ENCODE measurements at places on chromosomes 11 and 22. TPM values are rescaled to one million over a fixed set of nuclear protein-coding genes. Genes with fewer than 3 reads are reported as not detected.

GRCh38 chr22:46287873-46288751, 8.6 kb upstream of the GTSE1 start:
- H3K36me3 ChIP-seq: no peaks in the 10 kb centered on the region
- H3K4me1 ChIP-seq: no peaks in the 10 kb centered on the region
- H3K27me3 ChIP-seq: no peaks in the 10 kb centered on the region
- H3K4me3 ChIP-seq: no peak overlapping the region

DNA sequence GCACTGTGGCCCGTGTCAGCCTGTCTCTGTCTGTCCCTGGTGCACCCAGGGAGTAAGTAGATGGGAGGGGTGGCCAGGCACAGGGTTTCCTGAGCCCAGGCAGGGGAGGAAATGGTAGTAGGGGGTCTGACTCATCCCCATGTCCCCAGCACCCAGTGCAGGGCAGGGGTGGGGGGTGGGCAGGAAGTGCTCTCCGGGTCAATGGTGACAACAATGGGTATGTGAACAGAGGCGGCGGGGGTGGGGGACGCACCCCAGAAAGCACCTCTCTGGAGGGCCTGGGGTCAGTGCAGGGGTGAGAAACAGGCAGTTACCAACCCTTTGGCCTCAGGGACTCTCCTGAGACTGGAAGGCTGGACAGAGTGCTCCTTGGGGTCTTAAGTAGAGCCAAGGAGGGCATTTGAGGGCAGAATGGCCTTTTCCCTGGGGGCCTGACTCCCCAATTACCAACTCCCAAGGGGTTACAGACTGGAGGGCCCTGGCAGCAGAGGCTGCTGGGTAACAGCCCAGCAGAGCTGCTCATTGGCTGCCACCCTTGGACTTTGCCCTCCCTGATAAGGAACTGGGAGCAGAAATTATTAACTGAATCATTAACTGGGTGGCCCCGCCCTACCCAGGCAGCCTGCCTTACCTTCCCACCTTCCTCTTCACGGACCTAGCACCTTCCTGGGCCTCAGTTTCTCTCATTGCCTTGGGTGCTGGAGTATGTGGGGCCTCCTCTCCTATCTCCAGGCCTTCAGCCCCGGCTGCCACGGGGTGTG, 4.2 kb downstream of the MYRF start:
- H3K36me3 ChIP-seq: no peaks in the 10 kb centered on the region
- H3K4me3 ChIP-seq: no peak overlapping the region
- no peak overlapping the region for H3K27ac ChIP-seq
- no peaks in the 10 kb centered on the region for H3K27me3 ChIP-seq
- H3K4me1 ChIP-seq: peaks cover 3% of the 10 kb centered on the region
- DNase-seq: no peak

- H3K4me1 ChIP-seq: no peaks in the 10 kb centered on the region
- H3K4me3 ChIP-seq: no peak overlapping the region
- H3K27ac ChIP-seq: no peak overlapping the region
- no peak for DNase-seq
- H3K27me3 ChIP-seq: no peaks in the 10 kb centered on the region
Observed at GRCh38 chr11:33179348-33179803, 18.1 kb upstream of the CSTF3 start.

Gene XNDC1N
- total RNA-seq: 6.8 TPM

GRCh38 chr11:68135161-68135560, 14.0 kb upstream of the CHKA start:
- H3K27ac ChIP-seq: no peak overlapping the region
- no peak overlapping the region for H3K4me3 ChIP-seq
- H3K27me3 ChIP-seq: no peaks in the 10 kb centered on the region
- H3K36me3 ChIP-seq: no peaks in the 10 kb centered on the region
- DNase-seq: no peak

GRCh38 chr11:123020968-123021367, 39.3 kb upstream of the BSX start:
- no peak overlapping the region for H3K4me3 ChIP-seq
- peak; percentile 25 for DNase-seq
- peaks cover 8% of the 10 kb centered on the region for H3K27me3 ChIP-seq
- H3K4me1 ChIP-seq: no peaks in the 10 kb centered on the region
- H3K27ac ChIP-seq: no peak overlapping the region
- no peaks in the 10 kb centered on the region for H3K36me3 ChIP-seq

Gene OR51I1
- not detected for total RNA-seq

Gene WNT11
- 17.9 TPM for total RNA-seq

DNA sequence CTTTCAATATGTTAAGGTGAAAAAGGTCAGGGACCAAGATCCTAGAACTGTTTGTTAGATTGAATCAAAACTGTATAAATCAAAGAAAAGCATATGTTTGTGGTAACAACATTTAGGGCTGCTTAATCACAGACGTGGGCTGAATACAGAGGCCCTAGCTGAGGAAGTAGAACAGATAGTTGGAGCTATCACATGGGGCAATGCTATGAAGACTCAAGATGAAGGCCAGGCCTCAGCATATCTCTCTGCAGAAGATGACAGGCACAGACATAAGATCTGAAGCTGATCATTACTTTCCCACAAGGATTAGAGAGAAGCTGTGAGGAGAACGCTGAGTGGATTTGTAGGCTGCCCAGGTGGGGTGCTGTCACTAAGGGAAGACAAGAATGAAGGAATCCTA, 158.6 kb upstream of the CARD18 start:
- no peak overlapping the region for H3K4me3 ChIP-seq
- no peaks in the 10 kb centered on the region for H3K27me3 ChIP-seq
- no peak for DNase-seq

Gene OR4D5
- not detected for total RNA-seq

Gene C22orf42
- not detected for total RNA-seq

- DNase-seq: no peak
- no peaks in the 10 kb centered on the region for H3K36me3 ChIP-seq
- H3K4me3 ChIP-seq: no peak overlapping the region
- peaks cover 11% of the 10 kb centered on the region for H3K4me1 ChIP-seq
Observed at GRCh38 chr22:38839686-38840085, 4.1 kb downstream of the NPTXR start.

GRCh38 chr22:42780070-42780540, 59.4 kb upstream of the A4GALT start:
- peak; percentile 70 for DNase-seq
- H3K27ac ChIP-seq: no peak overlapping the region
- H3K4me1 ChIP-seq: no peaks in the 10 kb centered on the region
- no peaks in the 10 kb centered on the region for H3K27me3 ChIP-seq
- no peak overlapping the region for H3K4me3 ChIP-seq
- no peaks in the 10 kb centered on the region for H3K36me3 ChIP-seq

- no peak for DNase-seq
- no peaks in the 10 kb centered on the region for H3K36me3 ChIP-seq
- H3K4me1 ChIP-seq: no peaks in the 10 kb centered on the region
- H3K27me3 ChIP-seq: no peaks in the 10 kb centered on the region
- H3K4me3 ChIP-seq: no peak overlapping the region
- no peak overlapping the region for H3K27ac ChIP-seq
Observed at GRCh38 chr11:11532574-11532973, 89.2 kb downstream of the GALNT18 start.

Gene NCR3LG1
- total RNA-seq: 1.2 TPM

GRCh38 chr11:11979488-11980117, 28.8 kb downstream of the DKK3 start:
- H3K4me3 ChIP-seq: no peak overlapping the region
- H3K27me3 ChIP-seq: no peaks in the 10 kb centered on the region
- H3K36me3 ChIP-seq: no peaks in the 10 kb centered on the region
- DNase-seq: no peak
- H3K4me1 ChIP-seq: peaks cover 16% of the 10 kb centered on the region

DNA sequence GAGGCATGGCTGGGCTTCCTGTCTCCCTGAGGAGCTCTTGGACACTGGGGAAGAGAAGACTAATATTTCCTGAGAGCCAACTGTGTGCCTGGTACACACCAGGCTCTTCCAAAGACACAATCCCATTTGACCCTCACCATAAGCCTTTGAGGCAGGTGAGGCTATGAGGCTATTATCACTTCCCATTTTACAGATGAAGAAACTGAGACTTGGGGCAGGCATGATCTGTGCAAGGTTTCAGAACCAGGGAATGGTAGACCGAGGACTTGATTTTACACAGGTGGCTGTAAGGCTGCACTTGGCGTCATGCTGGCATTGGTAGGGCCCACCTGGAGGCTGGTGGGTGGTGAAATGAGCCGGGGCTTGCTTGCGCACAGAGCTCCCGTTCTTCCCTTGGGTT, 90.8 kb downstream of the LRRC32 start:
- no peaks in the 10 kb centered on the region for H3K36me3 ChIP-seq
- peaks cover 4% of the 10 kb centered on the region for H3K4me1 ChIP-seq
- H3K27me3 ChIP-seq: no peaks in the 10 kb centered on the region
- peak overlapping the region; percentile 55 for H3K27ac ChIP-seq
- DNase-seq: no peak
- no peak overlapping the region for H3K4me3 ChIP-seq

- DNase-seq: no peak
- H3K4me1 ChIP-seq: no peaks in the 10 kb centered on the region
- H3K27me3 ChIP-seq: no peaks in the 10 kb centered on the region
- no peak overlapping the region for H3K27ac ChIP-seq
- H3K4me3 ChIP-seq: no peak overlapping the region
Observed at GRCh38 chr11:57972013-57972367, 51.7 kb upstream of the OR9Q1 start.

Gene MS4A3
- total RNA-seq: not detected

Gene IL10RA
- 43.2 TPM for total RNA-seq

Gene TRIM6
- total RNA-seq: 4.6 TPM

- peaks cover 5% of the 10 kb centered on the region for H3K4me1 ChIP-seq
- DNase-seq: no peak
- no peaks in the 10 kb centered on the region for H3K27me3 ChIP-seq
- peak overlapping the region; percentile 74 for H3K27ac ChIP-seq
- peak overlapping the region; percentile 67 for H3K4me3 ChIP-seq
Observed at GRCh38 chr22:18970176-18970947, 34.3 kb upstream of the PRODH start.

GRCh38 chr11:61037441-61038093, 64.7 kb upstream of the CD5 start:
- H3K27ac ChIP-seq: no peak overlapping the region
- H3K4me1 ChIP-seq: no peaks in the 10 kb centered on the region
- no peak overlapping the region for H3K4me3 ChIP-seq
- H3K27me3 ChIP-seq: no peaks in the 10 kb centered on the region
- H3K36me3 ChIP-seq: no peaks in the 10 kb centered on the region

GRCh38 chr22:24304062-24304675, 33.5 kb downstream of the SPECC1L start:
- H3K36me3 ChIP-seq: no peaks in the 10 kb centered on the region
- H3K4me3 ChIP-seq: no peak overlapping the region
- DNase-seq: no peak
- H3K27ac ChIP-seq: peak overlapping the region; percentile 20
- no peaks in the 10 kb centered on the region for H3K27me3 ChIP-seq

DNA sequence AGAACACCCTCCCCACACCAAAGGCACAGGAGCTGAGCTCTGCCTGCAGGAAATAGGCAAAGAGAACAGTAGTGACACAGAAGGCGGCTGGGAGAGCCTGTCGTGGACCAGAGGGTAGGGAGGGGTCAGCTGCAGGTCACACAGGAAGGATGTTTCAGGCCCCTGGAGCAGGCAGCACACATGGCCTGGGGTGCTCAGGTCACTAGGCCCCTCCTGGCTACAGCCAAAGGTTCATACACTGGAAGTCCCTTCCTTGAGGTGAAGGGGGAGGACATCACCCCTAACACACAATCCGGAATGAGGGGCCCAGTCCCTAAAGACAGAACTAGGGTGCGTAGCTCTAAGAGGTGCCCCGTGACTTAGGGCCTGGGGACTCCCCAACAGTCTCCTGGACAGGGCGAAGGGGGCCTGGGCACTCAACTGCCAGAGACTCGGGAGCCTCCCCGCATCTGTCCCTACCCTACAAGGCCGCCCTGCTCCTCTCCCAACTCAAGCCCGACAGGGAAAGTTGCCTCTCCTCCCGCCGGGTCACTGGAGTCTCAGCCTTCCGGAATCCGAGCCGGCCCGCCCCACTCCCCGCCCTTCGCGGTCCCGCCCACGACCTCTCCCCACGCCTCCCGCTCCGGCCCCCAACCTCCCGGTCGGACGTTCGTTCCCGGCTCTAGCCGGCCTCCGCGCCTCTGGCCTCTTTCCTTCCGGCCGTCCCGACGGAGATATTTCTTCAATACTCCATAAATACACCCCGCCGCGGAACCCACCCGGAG, at the start of gene CYB5R2:
Gene CYB5R2, minus strand, starts transcription at position 541 of the 764 bp plus-strand sequence. CDS start 675 bp downstream, outside the sequence.
- no peaks in the 10 kb centered on the region for H3K27me3 ChIP-seq
- H3K4me3 ChIP-seq: peak within 1 kb of the TSS; percentile 7
- H3K27ac ChIP-seq: peak within 1 kb of the TSS; percentile 7
- no peaks in the 10 kb centered on the region for H3K36me3 ChIP-seq

DNA sequence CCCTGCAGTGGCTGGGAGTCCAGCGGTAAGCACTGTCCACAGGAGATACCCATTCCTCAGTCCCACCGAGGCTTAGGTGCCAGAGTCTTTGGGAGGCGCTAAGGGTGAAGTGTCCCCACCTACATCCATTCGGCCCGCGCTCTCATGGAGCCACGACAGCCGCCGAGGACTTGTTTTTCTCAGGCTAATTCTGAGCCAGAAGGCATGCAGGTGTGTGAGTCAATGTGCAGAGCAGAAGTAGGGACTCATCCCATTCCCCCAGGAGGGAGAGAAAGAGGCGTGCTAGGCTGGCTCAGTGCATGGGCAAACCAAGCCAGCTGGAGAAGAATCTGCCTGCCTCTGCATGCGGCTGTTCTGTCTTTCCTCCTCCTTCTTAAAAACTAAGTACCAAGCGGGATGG, 46.6 kb downstream of the KCNC1 start:
- H3K27me3 ChIP-seq: no peaks in the 10 kb centered on the region
- H3K4me1 ChIP-seq: no peaks in the 10 kb centered on the region
- H3K36me3 ChIP-seq: no peaks in the 10 kb centered on the region
- H3K4me3 ChIP-seq: no peak overlapping the region

Gene TUB
- 9.3 TPM for total RNA-seq

Gene CHEK1
- 1.2 TPM for total RNA-seq

DNA sequence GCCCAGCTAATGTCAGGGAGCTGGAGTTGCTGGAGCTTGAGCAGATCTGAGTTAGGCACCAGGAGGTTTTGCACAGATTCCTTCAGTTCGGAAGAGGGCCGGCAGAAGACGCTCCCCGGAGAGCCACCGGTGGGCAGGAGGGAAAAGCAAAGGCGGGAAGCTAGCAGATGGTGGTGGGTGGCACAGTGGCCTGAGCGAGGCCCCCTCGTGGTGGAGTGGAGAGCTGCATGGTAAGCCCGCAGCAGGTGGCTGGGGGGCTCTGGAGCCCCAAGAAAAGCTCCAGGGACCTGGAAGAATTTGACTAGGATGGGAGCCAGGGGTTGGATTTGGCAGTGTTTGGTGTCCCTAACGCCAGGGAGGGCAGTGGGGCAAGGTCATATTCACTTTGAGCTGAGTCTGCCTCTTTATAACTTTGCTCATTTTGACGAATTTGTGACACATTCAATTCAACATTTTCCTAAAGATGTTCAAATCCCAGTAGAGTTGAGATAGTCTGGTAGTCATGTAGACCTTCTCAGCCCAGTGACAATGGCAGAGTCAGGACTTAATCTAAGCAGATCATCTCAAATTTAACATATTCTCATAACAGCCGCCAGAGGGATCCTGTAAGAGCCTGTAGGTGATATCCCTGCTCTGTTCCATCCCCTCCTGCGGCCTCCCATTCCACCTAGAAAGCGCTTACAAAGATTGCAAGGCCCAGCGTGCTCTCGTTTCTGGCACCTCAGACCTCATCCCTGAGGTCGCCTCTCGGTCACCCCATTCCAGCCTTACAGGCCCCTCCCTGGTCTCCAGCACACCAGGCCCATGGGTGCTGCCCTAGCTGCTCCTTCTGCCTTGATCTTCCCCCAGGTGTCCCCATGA, 57.9 kb downstream of the TRIM29 start:
- H3K4me1 ChIP-seq: no peaks in the 10 kb centered on the region
- H3K27ac ChIP-seq: no peak overlapping the region
- no peak overlapping the region for H3K4me3 ChIP-seq
- no peaks in the 10 kb centered on the region for H3K36me3 ChIP-seq
- DNase-seq: peak; percentile 58

Gene MYO7A
- 148 TPM for total RNA-seq

GRCh38 chr11:45698777-45699497, 33.5 kb upstream of the CHST1 start:
- H3K4me1 ChIP-seq: no peaks in the 10 kb centered on the region
- no peaks in the 10 kb centered on the region for H3K36me3 ChIP-seq
- no peak for DNase-seq
- no peaks in the 10 kb centered on the region for H3K27me3 ChIP-seq
- H3K27ac ChIP-seq: no peak overlapping the region

Measured in adrenal gland (tissue), 19 donors.